ENCODE measurements at places on chromosomes 12 and 14.

GRCh38 chr12:7884689-7885088 is 12.0 kb upstream of the SLC2A14 start:
- DNase-seq = no peak

- DNase-seq = no peak
Observed at GRCh38 chr14:57847096-57847495, 18.8 kb downstream of the SLC35F4 start.

GRCh38 chr12:57430112-57430930 is 522 bp downstream of the R3HDM2 start:
- DNase-seq = peak; percentile 49

DNA sequence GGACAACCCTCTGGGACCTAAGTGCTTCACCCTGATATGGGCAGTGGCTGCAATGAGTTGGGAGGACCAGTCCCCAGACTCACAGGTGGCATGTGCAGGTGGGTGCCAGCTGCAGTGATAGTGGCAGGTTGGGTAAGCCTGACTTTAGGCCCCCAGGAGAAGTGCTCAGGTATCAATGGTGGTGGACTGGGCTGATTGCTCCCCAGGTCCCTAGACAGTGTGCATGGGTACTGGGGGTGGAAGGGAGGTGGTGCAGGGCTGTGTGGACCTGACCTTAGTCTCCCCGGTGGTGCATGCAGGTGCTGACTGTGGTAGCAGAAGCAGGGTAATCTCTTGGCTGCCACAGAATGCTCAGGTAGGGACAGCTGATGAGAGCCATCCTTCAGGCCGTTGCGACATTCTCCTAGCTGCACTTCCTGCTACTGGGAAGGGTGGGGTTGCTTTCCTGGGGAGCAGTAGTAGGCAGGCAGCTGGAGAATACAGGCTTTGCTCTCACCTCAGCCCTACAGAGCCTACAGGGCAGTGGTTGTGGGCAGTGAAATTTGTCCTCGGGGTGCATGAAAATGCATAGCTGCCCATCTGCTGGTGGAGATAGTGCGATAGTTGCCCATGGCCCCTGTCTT is 33.3 kb upstream of the CCND2 start:
- DNase-seq = no peak

DNA sequence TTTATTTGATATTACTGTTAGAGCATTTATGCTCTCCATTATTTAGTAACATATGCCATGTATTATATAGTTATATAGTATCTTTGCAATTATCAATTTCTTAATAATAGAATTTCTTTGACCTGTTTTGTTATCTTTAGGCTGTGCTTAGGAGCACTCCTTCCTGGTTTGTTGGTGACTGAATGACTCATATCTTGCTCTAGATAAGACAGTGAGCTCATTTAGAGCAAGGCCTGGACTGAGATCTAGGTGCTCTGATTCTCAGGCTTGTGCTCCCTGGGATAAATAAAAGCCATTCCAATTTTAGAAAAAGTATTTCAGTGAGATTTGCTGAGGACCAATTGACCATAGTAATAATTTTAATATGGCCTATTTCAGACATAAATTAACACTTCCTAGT is 951.2 kb downstream of the FLRT2 start:
- DNase-seq = no peak

DNA sequence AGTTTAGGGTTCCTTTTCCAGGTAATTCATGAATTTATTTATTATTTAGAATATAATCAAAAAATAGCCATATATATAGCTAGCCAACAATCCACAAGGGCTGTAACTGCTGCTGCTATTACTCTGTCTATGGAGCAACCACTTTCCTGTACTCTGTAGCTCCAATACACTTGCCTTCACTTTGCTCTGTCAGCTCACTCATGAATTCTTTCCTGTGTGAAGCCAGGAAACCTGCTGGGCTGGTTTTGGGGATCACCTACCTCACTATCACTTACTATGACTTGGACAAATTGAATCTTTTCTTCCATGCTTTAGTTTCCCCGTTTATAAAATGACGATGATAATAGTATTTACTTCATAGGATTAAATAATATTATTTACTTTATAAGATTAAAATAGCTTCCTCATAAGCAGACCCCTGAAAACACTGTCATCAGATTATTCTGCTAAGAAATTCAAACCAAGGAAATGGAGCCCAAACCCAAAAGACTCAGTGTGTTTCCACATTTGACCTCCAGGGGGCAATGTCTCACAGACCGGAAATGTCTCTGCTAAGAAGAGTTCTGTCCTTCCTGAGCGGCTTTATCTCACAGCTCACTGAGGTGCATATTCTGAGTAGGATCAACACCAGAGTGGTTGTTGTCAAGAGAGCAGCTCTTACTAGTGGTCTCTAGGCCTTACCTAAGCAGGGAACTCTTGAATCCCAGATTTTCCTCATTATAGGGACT is 457.1 kb downstream of the DAD1 start:
- DNase-seq = no peak

DNA sequence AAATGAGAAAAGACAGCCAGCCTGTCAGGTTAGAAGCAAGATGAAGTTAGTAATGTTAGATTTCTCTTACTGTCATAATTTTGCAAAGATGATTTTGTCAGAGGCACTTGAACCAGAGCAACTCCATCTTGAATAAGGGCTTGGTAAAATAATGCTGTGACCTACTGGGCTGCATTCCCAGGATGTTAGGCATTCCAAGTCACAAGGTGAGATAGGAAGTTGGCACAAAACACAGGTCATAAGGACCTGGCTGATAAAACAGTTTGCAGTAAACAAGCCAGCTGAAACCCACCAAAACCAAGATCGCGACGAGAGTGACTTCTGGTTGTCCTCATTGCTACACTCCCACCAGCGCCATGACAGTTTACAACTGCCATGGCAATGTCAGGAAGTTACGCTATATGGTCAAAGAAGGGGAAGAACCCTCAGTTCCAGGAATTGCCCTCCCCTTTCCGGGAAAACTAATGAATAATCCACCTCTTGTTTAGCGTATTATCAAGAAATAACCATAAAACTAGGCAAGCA is 1313.5 kb upstream of the TMEM132C start:
- DNase-seq = no peak

- no peak for DNase-seq
Observed at GRCh38 chr12:53978477-53979356, 4.0 kb upstream of the HOTAIR start.

DNA sequence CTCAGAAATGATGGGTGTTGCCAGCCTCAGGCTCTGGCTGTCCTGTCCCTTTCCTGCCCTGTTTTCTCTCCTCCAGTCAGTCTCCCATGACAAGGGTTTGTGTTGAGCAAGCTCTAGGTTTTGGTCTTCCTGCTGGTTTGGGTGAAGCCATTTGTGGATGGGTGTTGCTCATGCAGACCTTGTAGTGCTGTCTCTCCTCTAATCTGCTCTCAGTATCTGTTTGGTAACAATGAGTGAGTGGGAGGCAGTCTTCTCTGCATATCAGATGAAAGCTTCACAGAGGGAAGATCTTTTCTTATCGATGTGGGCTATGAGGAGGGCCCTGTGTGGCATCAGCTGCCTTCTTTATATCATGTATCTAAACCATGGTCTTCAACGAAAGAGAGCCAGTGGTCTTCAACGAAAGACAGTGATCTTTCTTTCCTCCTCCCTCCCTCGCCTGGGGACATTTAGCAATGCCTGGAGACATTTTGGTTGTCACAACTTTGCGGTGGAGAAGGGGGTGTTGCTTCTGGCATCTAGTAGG is 3.6 kb downstream of the CMA1 start:
- no peak for DNase-seq

DNA sequence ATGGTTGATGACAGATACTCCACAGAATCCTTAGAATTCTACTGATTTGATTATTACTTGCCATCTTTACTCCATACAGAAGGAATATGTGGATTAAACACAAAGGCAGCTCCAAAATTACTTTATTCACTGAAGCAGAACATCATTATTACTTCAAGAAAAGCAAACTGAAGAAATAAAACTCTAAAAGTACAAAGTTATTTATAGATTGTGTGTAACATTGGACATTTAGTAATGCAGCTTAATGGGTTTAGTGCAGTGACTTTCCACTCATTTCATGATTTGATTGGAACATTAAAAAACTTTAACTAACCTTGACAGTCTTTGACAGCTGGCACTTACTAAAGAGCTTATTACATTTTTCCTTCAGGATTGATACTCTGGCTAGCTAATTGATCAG is 59.0 kb upstream of the ATP2A2 start:
- no peak for DNase-seq

GRCh38 chr12:123369229-123369628 is 4.6 kb upstream of the SBNO1 start:
- no peak for DNase-seq

DNA sequence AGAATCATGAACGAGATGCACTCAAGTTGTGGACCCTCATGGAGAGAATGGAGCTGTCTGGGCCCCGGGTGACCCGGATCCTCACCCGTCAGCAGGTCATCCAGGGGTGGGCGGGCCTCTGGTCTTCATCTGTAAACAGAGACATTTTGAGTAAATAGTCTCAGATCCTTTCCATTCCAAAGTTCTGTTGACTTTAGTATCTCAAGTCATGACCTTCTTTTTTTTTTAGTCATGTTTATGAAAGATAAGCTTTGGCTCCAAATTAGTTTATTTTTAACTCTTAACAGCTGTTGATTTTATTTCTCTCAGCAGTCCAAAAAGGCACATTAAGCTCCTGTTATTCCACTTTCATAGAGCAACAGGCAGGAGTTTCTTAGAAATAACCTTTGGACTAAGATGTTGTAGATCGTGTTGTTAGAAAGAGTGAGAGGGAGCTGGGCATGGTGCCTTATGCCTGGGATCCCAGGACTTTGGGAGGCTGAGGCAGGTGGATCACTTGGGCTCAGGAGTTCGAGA is 48.9 kb upstream of the AMN start:
- no peak for DNase-seq

- no peak for DNase-seq
Observed at GRCh38 chr14:94472842-94473241, 3.2 kb downstream of the SERPINA9 start.

DNA sequence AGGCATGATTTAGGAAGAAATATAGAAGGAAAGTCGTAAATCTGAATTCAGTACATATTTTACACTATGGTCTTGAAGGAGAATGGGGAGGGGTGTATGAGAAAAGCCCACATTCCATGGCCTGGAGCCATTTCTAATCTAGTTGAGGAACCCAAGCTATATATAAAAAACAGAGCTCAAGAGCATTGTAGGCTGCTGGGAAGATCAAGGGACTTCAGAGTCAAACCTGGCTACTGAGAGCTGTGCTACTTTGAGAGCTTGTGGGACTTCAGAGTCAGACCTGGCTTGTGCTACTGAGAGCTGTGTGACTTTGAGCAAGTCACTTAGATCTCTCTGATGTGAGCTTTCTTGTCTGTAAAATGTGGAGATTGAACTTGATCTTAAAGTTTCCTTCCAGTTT is 58.7 kb downstream of the TBK1 start:
- no peak for DNase-seq

- DNase-seq = no peak
Observed at GRCh38 chr14:93232159-93232558, 25.1 kb downstream of the UBR7 start.

DNA sequence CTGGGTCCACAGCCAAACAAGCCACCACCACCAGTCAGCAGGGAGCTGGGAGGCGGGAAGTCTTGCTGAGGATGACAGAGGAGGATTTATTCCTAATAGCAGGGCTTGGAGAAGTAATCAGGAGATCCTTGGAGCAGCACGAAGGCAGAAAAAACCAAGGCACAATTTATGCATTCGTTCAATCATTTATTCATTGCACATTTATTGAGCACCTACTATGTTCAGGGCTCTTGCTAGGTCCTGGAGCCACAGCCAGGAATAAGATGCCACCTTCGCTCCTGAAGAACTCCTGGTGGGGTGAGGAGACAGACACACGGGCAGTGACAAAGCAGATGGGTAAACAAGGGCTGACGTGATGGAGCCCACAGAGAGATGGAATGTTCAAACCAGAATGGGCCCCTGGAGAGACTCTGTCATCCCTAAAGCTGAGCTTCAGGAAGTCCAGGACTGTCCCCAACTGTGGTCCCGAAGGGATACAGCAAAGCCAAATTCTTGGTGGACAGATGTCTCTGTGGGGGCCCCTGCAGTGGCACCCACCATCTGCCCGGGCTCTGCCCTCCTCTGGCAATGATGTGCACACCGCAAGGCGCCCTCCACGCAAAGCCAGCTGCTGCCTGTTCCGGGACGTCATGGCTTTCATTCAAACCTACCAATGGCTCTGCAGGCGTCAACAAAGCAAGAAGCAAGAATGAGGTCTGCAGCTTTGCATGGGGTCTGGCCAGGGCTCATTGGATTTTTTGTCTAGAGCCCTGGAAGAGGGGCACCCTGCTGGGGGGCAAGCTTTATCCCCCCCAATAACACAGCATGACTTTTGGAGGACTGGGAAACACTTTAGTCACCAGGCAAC is 3.0 kb upstream of the TESC start:
- no peak for DNase-seq

DNA sequence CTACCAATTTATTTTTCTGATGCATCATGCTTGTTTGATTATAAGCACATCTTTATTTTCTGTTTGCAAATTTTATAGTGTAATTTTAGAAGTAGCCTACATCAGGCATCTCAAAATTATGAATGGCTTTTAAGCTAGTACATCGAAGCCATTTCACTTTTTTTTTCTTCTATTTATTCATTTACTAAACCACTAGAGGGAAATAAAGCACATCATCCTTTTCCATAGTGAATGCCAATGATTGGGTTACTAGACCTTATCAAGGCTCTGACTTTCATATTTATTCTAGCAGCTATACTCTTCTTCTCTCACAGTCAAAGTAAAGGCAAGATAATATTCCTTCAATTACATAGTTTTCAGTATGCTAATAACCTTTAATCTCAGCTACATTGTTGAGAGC is 736.4 kb upstream of the LRFN5 start:
- no peak for DNase-seq

- DNase-seq = no peak
Observed at GRCh38 chr12:91685917-91686316, 459.7 kb downstream of the BTG1 start.

DNA sequence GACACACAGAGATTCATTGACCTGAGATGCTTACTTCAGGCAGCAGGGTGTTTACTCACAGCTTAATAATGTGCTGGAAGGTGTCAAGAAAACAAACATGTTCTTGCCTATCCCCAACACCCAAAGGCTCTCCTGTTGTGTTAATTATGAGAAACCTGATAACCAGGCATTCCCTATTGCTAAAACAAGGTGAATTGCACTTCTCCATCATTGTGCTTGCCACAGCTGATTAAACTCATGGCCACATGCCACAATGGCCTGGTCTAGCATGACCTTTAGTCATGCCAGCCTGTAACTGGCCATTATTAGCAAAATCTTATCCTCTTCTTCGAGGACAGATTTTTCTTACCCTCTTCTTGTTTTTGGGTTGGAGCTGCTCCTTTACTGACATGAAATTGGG is 21.4 kb downstream of the SMOC1 start:
- no peak for DNase-seq

All from progenitor cell of endocrine pancreas (in vitro differentiated cells).